Activated effector memory CD4-positive, alpha-beta T cell treated with Interleukin-2 at 50 U/mL for 16 hours (primary cell): ENCODE measurements at places on chromosomes 4 and X.

- no peak for DNase-seq
These were observed 27.7 kb downstream of the SLIT2 start for GRCh38 chr4:20279381-20279780.

DNA sequence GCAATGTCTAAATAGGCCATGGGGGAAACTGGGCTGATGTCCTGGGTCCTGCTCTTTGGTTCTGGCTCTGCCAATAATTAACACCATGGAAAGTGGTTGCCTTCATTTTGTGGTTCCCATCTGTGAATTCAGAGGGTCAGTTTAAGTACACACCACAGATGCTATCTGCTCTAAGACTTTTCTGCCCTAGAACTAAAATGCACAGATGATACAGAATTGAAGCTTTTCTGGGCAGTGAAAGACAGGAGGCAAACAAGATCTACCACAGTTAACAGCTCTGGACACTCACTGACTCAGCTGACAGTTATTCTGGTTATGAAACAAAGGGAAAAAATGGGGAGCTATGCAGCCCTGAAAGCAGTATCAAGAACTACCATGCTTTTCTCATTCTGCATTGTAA is 37.3 kb downstream of the APBB2 start:
- DNase-seq = no peak

GRCh38 chr4:144633215-144633614 is 12.7 kb upstream of the HHIP start:
- no peak for DNase-seq

DNA sequence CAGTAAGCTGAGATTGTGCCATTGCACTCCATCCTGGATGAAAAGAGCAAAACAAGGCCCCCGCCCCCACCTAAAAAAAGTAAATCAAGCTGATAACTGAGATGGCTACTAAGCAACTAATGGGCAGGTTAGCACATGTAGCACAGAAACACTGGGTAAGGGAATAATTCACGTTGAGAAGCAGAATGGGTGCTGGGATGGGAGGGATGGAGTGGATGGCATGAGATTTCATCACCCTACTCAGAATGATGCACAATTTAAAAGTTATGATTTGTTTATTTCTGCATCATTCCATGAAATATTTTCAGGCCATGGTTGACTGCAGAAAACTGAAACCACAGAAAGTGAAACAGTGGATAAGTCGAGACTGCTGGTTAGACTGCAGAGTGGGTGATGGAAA is 224.0 kb downstream of the ARAP2 start:
- DNase-seq = no peak

DNA sequence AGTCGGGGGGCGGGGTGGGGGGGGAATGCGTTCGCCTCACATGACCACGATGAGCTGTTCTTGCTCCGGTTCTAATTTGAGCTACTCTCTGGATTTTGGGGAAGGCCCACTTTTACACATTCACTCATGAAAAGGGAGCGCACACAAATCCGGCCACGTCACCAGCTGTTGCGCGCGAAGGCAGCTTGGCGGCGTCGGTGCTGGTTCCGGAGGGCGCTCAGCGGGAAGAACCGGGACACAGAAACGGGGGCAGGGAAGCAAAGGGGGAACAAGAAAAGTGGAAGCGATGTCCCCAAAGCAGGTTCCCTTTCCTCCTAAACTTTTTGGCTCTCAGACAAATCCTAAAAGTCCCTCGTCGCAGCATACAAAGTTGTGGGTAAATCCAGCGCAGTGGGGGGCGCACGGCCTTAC is 605 bp downstream of the ANXA5 start:
- DNase-seq = peak; percentile 35
